CD4-positive, alpha-beta T cell (primary cell): ENCODE measurements at places on chromosomes 3 and 15.

GRCh38 chr15:43406189-43406588 lies 35.3 kb downstream of the TUBGCP4 start:
- DNase-seq, result no peak

- DNase-seq, result no peak
These were observed 793.8 kb downstream of the TBL1XR1 start for GRCh38 chr3:176403531-176403930.

GRCh38 chr15:101115786-101116680 lies 135.8 kb downstream of the CHSY1 start:
- no peak for DNase-seq

DNA sequence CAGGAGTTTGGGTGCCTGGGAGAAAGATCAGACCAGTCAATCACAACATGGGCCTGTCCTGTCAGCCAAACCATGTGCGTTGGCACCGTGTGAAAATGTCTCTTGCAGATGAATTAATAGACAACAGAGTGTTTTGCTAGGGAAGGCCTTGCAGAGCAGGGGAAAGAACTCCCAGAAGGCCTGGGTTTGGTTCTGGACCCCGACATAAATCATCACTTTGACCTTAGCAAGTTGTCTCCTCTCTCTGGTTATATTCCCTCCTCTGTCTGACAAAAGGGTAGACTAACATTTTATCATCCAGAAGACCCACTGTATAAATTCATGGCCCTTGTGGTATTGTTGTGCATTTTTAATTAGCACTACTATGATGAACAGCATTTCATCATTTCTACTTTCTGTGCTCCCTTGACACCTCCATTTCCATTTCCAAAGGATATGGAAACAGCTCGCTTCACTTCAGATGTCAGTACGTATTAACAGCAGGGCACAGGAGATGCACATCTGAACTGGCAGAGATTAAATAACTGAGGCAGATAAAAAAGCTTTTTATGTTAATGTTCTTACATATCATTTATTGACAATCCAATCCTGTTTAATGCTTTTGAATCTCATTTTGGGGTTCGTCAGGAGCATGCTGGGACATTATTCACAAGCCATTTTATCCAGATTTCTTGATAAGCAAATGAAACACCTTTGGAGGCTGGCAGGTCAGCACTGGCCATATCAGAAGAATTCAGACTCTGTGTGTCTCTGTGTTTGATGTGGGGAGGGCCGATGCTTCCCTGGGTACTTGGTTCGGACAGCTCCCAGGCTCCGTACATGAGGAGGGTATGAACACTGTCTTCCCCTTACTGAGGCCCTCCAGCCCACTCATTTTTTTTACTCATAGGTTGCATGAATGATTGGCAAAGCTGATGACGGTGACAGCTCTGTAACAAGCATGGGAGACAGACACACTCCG lies 28.2 kb upstream of the IL12A start:
- DNase-seq, result no peak

GRCh38 chr15:63928185-63928842 lies 94.6 kb upstream of the HERC1 start:
- no peak for DNase-seq

DNA sequence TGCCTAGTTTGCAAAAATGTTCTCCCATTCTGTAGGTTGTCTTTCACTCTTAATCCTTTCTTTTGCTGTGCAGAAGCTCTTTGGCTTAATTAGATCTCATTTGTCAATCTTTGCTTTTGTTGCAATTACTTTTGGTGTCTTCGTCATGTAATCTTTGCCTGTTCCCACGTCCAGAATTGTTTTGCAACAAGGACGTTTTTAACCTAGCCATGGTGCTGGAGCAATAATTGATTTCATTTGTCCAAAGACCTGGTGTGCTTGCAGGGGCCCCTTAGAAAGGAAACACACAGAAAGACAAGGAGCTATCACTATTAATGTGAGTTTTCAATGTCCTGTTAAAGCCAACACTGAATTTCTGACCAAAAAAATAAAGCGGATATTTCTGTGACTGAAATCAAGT lies 89.1 kb upstream of the GALNT15 start:
- DNase-seq, result no peak

GRCh38 chr3:133472242-133472641 lies 72.4 kb downstream of the BFSP2 start:
- no peak for DNase-seq

- DNase-seq, result peak; percentile 42
These were observed 74.2 kb downstream of the CRTC3 start for GRCh38 chr15:90603893-90604292.

DNA sequence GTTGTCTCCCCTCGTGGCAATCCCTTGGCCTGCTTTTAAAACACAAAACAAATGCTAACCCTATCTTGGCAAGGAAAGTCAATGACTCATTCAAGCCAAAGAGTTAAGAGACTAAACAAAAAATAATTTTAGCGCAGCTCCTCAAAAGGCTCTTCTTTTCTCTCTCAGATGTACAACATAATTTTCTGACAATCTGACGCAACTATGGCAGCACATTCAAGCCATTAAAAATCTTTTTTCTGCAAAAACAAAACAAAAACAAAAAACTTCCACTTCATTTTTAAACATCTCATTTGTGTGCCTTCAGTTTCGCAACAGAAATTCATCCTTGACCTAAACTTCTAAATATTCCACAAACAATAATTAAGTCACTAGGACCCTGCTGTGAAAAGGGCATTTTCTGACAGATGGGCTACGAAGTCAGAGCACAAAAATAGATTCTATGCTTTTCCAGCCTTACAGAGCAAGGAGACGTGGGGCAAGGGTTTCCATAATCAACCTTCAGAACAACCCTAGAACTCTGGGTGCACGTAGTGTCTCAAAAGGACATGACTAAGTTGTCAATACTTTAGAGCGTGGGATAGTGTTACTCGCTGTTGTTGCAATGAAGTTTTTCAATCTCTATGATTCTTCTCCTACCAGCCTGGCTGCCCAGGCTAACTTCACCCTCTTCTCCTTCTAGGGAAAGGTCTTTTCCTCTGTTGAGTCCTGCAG lies 84.3 kb downstream of the MB21D2 start:
- no peak for DNase-seq
